Fibroblast of the aortic adventitia (primary cell): ENCODE measurements at places on chromosomes 6 and 20. TPM values are rescaled to one million over a fixed set of nuclear protein-coding genes. Genes with fewer than 3 reads are reported as not detected.

DNA sequence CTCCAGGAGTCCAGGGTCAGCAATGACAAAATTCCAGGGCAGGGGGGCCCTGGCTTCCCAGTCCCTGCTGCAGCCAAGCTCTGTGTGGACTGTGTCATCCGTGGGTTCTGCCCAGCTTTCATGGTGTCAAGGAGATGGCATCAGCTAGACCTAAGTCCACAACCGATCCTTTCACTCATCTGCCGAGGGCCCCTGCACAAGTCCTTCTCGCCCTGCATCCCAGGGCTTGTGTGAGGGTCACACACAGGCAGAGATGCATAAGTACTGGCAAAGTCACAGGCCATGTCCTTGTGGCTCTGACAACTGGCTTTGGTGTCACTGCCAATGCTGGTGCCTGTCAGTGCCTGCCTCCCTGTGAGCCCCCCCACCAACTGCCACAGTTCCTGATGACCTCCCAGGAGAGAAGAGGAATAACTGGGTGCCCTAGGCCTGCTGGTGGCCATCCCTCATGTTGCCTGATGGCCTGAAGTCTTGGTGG, 181.4 kb upstream of the CST7 start:
- no peak for DNase-seq

DNA sequence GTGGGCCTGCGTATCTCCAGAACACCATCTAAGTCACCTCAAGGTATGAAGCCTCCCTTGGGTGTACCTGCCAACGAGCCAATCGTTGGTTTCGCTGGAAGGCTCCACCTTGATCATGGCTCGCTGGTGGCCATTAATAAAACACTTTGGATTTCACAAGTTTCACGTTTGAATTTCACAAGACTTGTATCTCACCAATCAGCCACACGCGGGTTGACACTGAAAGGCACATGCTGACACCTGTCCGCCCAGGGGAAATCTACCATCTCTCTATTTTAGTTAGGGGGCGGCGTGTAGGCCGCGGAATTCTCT, 586 bp upstream of the HMGA1 start:
- no peak for DNase-seq

GRCh38 chr6:84353459-84354423, 126.3 kb upstream of the CEP162 start:
- no peak for DNase-seq

DNA sequence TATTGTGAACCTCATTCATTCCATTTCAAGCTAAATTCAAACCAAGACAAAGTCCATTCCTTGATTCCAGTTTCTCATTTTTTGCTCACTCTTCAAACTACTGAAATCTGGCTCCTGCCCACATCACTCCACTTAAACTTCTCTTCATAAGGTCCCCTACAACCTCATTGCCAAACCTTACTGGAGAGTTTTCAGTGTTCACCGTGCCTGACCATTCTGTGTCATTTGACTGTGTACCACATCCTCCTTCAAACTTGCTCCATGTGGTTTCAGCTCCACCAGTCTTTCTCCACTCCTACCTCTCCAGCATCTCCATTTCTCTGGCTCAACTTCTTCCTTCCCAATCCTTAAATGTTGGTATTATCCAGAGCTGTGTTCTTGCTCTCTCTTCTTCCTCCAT, 38.5 kb upstream of the TAB2 start:
- DNase-seq: no peak

Gene ZNF451
- 70.4 and 77.5 TPM in 2 replicates for total RNA-seq

Gene ATP9A
- 23.7 and 69.1 TPM in 2 replicates for total RNA-seq

DNA sequence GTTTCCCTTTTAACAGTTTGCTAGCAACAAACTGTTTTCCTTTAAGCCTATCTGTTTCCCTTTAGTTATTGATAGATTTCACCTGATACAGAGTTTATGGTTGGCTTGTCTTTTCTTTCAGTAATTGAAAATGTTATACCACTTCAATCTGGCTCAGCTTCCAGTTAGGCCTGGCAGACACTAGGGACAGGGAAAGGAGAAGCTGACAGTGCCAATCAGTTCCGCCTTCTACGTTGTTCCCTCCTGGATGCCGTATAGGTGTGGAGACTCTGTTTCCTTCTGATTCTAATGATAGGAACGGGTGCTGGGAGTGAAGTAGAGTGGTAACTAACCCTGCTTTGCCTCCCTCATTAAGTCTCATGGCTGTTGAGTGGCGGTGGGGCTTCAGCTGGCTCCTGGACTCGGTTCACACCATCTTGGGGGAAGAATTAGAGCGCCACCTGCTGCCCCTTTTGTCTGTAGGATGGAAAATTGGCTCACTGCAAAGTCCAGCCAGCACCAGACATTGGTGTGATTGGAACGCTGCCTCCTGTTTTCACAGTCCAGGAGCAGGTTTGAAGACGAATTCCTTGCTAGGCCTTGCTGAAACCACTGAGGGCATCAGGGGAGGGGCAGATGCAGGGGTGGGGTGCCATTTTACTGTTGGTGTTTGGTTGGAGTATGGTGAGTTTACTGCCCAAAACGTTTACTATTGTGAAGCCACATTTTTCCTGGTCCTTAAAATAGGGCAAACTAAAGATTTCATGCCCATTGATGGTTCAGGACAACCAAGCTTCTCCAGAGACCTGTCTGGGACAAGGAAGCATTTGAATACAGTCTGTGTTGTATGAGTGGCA, 1729.5 kb downstream of the GRIK2 start:
- peak; percentile 6 for DNase-seq

Gene FERMT1
- total RNA-seq: 2.9 and 8.8 TPM in 2 replicates

DNA sequence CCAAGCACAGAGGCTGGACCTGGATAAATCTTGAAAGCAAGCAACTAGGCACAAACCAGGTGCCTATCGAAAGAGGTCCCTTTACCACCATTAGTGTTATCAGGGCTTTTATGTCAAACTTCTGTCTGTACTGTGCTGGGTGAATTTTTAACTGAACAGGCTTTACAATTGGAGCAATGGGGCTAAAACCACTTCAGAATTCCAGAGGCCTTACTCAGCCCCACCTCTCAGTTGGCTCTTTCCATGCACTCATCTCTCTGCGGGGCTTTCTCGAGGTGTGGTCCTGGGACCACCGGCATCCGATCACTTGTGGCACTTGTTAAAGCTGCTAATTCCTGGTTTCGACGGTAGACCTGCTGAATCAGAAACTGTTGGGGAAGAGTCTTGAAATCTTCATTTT, 232.5 kb downstream of the SOX4 start:
- no peak for DNase-seq

Gene PDE7B
- total RNA-seq: 11.8 and 23.9 TPM in 2 replicates

Gene REV3L
- 77.4 and 106 TPM in 2 replicates for total RNA-seq

GRCh38 chr6:28615955-28616747, 90.5 kb downstream of the GPX5 start:
- no peak for DNase-seq

- DNase-seq: no peak
Measured at GRCh38 chr6:35629876-35630378, 58.8 kb downstream of the FKBP5 start.

DNA sequence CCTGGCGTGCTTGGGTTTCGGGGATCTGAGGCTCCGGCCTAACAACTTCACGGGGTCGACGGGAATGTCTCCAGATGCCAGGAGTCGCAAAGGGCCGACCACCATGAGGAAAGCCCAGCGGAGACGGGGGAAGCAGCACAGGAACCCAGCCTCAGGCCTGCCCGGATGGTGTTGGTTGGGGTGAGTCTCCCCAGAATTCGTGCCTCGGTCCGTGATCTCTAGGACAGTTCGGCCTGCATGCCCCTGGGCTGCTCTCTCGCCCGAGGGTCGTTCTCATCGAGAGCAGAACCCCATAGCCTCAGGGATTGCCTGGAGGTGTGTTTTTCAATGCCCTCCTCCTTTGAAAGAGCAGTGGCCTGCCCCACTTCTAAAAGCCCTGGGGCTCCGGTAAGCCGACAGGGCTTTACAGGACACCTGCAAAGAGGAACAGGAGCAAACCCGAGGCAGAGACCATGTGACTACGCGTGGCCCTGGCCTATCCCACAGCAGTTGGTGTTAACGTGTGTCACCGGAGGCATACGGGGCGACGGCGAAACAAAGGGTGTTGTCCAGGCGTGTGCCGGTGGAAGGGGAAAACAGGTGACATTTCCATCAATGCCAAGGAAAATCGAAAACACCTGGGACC, 973.1 kb upstream of the DEFB115 start:
- DNase-seq: no peak

GRCh38 chr6:134932535-134933470, 17.1 kb downstream of the ALDH8A1 start:
- no peak for DNase-seq

GRCh38 chr6:105398859-105399258, 4.0 kb downstream of the PREP start:
- DNase-seq: no peak

Gene HUS1B
- 0.45 and 0.65 TPM in 2 replicates for total RNA-seq

DNA sequence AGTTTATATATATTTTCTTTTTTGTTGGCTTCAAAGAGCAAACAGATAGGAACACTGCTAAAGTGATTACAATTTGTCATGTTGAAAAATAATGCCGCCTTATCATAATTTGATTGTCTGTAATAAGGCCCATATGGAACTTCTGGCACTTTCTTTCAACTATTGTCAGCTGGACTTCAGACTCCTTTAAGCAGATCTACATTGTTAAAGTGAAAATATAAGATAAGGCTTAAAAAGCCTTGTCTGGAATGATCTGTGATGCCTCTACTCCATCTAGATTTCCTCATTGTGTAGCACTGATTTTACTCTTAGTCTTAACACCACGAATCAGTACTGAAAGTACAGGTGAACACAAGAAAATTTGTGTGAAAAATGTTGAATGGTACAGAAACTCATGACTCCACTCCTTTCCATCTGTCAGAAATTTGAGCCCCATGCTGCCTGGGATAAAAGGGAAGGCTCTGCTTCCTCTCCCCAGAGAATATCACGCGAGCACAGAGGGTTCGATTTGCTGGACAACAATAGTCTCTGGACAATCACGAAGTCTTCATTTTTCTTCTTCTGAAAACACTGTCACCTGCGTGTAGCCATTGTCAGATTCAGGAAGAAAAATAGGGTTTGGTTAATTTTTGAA, 56.0 kb downstream of the BCAS1 start:
- DNase-seq: peak; percentile 6

Gene PIM1
- 8.7 and 19.3 TPM in 2 replicates for total RNA-seq

Gene MYB
- 0.54 and 1.6 TPM in 2 replicates for total RNA-seq

- DNase-seq: no peak
Measured at GRCh38 chr6:40395066-40395697, 192.0 kb downstream of the LRFN2 start.

- no peak for DNase-seq
Measured at GRCh38 chr20:36862857-36863668, 12.9 kb upstream of the TLDC2 start.

Gene OTOR
- not detected in 2 replicates for total RNA-seq

DNA sequence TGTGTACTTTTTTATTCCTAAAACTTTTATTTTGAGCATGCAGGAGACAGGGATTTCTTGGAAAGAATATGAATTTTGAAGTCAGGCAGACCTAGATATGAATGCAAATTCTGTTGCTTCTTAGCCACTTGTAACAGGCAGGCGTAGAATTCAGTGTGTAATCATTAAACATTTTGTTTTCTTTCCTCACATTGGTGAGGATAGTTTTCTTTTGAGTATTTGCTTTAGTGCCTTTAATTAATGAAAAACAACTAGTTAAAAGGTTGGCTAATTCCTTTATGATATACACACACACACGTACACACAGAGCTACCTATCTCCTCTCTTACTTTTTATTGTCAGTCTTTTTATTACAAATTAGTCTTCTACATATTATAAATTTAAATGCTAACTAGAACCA, 342.3 kb downstream of the CDKAL1 start:
- DNase-seq: no peak

- no peak for DNase-seq
Measured at GRCh38 chr6:39777218-39777617, 15.0 kb upstream of the DAAM2 start.

DNA sequence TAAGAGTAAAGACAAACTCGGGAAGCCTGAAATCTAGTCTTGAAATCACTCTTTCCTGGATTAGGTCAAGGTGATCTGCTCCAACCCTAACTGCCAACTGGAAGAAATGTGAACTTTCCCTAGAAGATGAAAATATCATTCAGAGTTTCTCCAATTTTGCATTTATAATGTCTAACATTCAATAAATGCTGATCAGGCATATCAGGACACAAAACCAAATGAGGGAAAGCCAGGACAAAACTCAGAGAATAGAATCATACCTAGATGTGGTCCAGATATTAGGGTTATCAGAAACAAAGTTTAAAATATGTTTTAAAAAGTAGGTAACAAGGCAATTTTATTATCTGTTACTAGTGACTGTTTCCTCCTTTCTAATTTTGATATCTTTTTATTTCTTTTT, 335.5 kb upstream of the MAP3K7 start:
- no peak for DNase-seq

DNA sequence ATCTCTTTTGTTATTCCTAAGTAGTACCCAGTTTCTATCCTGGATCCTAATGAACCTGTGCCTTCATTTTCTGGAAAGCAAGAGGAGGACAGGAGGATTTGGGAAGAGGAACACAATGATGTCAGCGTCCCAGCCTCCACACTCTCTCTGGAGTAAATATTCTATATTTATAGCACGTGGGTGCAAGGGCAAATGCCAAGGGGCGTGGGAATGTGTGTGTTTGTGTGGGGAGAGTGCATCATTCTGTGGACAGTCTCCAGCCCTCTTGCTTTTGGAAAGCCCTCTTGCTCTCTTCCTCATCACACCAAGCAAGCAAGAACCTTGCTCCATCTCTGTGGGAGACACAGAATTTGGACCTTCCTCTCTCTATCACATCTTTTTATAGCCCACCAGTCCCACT, 103.2 kb upstream of the EMILIN3 start:
- no peak for DNase-seq

DNA sequence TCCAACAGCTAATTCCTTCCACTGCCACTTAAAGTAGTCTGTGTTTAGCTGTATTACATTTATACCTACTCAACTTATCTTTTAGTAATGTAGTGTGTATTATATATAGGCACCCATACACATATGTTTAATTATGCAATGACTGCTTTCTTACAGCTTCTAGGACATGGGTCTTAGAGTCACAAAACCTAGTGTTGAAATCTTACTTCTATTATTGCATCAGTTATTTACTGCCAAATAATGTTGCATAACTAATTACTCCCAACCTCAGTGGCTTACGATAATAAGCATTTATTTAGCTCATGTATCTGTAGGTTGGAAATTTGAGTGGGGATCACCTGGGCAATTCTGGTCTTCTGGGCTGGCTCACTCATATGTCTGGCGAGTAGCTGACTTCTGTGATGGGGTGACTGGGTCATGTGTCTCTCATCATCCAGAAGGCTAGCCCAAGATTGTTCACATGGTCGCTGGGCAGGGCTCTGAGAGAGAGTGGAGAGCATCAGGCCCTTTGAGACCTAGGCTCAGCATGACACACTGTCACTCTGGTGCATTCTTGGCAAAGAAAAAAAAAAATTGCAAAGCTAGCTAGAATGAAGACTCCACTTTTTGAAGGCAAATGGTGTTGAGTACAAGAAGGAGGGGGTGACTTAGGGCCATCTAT, 187.0 kb downstream of the PLCB1 start:
- no peak for DNase-seq

DNA sequence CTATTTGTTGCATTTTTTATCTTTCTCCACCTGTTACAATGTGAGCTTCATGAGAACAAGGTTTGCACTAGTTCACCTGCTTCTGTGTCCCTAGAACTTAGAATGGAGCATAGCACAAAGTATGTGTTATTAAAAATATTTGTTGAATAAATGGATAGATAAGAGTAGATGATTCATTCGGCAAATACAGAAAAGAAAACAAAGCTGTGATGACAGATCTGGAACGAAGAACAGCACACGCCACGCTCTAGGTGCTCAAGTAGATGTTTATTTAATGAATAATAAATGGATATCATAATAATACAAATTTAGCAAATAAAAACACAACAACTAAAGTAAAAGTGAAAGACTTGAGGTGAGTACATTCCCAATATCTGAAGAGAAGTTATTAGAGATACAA, 273.1 kb downstream of the HAO1 start:
- DNase-seq: peak; percentile 67

Gene BTN1A1
- not detected in 2 replicates for total RNA-seq
